ENCODE measurements at places on chromosomes 1 and 21. TPM values are rescaled to one million over a fixed set of nuclear protein-coding genes. Genes with fewer than 3 reads are reported as not detected.

- no peak for DNase-seq
These were observed 68.4 kb upstream of the ATP5PO start for GRCh38 chr21:33984021-33984481.

DNA sequence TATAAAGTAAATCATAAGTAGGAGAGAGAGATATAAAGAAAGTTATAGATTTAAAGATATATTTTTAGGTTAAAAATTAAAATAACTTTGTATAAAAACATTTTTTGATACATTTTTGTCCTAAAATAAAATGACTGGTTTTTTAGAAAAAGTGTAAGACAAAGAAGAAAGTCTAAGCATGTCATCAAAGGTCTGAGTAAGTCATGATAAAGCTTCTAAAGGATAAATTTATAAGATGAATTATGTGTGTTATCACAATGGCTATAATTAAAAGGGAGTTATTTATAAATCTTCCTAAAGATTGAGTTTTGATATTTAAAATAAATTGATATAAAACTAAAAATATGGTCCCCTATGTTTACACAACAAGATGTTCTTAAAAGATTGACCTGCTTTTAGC is 370.9 kb downstream of the PTPRU start:
- DNase-seq = no peak

GRCh38 chr1:62076286-62076685 is 118.4 kb upstream of the L1TD1 start:
- DNase-seq = no peak

Gene SUSD4
- 8.9 TPM for total RNA-seq

- no peak for DNase-seq
These were observed 62.9 kb upstream of the TMPRSS2 start for GRCh38 chr21:41570791-41571355.

Gene CLDN19
- total RNA-seq = not detected

Gene LAX1
- total RNA-seq = not detected

GRCh38 chr1:37094302-37094701 is 60.0 kb upstream of the GRIK3 start:
- no peak for DNase-seq
